Right ventricle myocardium inferior (tissue), 1 donor: ENCODE measurements at places on chromosomes 11 and 22.
A peak's percentile ranks its signal among the peaks of the same experiment; 100 is the strongest.

DNA sequence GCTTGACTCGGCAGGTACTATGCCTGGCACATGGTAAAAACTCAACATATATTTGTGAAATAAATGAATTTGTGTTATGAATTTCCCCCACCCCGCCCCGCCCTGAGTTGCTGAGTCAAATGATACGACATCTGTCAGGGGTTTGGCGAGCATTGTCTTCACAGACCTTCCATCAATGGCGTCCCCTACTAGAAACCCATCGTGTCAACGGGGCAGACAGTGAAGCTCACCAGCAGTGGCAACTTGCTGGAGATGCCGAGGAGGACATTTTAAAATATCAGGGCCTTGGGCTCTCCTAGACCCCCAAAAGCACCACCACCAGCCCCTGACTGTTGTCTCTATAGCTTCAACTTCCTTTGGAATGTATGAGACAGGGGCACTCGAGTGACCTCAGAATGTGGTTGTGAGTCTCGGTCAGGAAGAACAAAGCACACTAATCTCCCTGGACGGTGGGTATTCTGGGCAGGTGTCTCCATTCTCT lies 761 bp upstream of the NXF1 start:
- DNase-seq: no peak

DNA sequence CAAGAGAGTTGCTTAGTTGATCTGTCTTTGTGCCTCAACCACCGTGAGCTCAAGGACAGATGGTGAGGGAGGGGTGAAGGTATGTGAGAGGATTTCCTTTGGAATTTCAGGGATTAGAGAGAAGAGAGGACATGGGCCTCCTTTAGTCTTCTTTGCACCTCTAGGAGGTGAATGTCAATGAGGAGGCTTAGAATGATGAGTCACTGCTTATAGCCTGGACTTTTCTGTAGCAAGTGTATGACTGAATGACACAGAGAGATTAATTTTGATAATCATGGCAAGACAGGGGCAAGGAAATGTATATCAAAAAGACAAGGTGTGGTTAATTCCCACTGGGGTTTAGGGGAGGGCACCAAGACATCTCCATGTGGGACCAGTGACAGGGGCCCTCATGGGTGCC lies 947.3 kb upstream of the TENM4 start:
- no peak for DNase-seq

DNA sequence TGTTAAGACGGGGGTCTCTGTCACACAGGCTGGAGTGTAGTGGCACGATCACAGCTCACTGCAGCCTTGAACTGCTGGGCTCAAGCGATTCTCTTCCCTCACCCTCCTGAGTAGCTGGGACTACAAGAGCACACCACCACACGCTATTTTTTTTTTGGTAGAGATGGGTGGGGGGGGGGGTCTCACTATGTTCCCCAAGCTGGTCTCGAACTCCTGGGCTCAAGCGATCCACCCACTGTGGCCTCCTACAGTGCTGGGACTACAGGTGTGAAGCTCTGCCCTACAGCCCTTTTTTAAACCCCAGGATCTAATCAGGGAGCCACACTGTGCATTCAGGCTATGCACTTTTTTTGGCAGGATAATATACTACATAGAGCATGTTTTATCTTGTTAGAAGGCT lies 1.4 kb upstream of the DHCR7 start:
- no peak for DNase-seq

DNA sequence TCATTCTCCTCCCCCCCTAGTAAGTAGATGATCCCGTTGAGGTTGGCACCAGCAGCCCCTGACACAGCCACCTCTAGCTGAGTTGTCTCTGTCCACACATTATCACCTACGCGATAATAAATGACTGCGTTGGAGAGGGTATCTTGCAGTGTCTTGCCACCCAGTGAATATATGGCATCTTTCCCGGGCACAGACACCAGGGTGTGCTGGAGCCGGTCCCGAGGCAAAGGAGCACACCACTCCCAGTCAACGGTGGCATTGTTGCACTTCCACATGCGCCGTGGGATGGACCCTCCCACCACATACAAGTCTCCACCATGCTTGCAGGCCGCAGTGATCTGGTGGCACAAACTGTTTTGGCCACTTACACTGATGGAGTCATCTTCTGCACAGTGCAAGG lies 5.4 kb downstream of the KBTBD4 start:
- no peak for DNase-seq

DNA sequence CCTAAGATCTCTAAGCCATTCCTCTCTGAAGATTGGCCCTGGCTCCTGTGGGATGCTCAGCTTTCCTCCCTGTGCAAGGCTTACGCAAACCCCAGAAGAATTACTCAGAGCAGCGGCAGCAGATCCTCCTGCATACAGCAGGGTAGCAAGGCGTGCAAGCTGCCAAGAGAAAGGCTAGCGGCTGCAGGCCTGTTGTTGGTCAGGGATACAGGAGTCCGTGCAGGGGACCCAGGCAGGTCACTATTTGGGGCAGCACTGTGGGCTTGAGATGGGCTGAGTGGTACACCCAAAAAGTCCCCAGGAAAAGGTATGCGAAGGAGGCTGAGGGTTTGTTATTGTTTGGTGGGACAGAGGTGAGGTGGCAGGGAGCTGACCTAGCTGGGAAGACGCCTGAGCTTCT lies 1.5 kb downstream of the GLB1L2 start:
- DNase-seq: no peak

DNA sequence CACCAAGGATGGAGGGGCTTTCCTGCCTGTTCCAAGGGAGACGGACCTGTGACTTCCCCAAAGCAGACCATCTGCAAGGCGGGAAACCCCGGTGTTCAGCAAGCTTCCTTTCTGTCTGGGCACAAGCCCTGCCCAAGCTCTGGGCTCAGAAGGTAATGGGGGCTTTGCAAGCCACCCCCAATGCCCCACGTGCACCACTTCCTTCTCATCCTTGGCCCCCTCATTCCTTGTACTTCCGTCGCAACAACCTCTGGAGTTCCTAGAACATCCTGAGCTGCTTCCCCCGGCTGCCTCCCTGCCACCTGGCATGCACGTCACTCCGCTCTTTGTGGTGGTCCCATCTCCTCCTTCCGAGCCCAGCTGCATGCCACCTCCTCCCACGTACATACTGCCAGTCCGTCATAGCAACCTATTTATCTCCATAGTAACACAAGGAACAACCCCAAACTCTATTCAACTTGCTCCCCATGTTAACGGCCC lies 3.9 kb downstream of the MYEOV start:
- DNase-seq: peak; percentile 52

GRCh38 chr11:112967082-112967481 lies 5.9 kb downstream of the NCAM1 start:
- no peak for DNase-seq

GRCh38 chr22:25827415-25827814 lies 85.4 kb downstream of the MYO18B start:
- DNase-seq: no peak

DNA sequence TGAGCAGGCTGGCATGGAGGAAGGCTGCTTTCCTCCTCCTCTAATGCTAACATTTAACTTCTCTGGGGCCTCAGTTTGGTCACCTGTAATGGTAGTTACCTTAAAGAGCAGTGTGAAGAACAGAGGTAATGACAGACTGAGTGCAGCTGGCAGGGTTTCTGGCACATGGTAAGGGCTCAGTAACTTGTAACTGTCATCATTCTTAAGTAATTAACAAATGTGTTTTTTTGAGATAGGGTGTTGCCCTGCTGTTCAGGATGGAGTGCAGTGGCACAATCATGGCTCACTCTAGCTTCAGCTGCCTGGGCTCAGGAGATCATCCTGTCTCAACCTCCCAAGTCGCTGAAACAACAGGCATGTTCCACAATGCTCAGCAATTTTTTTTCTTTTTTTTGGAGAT lies 242.0 kb upstream of the SYN3 start:
- no peak for DNase-seq
